LHCN-M2 (cell line): ENCODE measurements at places on chromosomes 5 and 9. TPM values are rescaled to one million over a fixed set of nuclear protein-coding genes. Genes with fewer than 3 reads are reported as not detected.

DNA sequence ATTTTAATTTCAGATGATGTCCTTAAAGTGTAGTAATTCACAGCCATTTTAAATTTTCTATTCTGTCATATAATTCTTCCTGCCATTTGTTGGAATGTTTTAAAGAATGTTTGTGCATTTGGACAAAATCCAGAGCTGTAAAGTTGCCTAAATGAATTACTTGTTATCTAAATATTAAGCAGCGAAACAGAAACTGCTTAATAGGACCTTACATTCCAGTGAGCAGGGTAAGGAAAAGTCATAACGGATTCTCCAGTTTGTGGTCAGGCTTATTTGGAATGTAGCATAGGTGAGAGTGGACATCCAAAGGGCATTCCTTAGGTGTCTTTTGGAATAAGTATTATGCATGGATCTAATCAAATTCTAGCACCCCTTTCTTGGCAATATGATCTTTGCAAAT lies 410.4 kb upstream of the PTPRD start:
- no peak for DNase-seq

PLPPR1 gene
- not detected in 2 replicates for total RNA-seq

DNA sequence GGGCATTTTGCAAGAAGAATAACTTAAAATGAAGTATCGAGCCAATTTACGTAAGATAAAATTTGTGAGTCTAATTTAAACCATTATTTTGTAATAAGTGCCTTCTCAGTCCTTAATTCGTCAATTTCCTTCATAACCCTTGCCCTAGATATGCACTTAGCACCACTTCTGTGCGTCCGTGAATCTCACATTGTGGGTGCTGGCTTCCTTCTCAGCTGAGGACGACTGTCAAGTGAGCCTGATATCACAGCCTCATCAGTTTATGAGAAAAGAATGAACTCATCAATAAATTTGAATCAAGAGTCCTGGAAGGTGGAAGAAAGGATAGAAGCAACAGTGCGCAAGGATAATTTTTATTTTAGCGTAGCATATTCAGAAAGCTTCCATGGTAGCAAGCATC lies 64.5 kb downstream of the MARCHF11 start:
- no peak for DNase-seq

NUP188 gene
- 61.6 and 80.0 TPM in 2 replicates for total RNA-seq

DNA sequence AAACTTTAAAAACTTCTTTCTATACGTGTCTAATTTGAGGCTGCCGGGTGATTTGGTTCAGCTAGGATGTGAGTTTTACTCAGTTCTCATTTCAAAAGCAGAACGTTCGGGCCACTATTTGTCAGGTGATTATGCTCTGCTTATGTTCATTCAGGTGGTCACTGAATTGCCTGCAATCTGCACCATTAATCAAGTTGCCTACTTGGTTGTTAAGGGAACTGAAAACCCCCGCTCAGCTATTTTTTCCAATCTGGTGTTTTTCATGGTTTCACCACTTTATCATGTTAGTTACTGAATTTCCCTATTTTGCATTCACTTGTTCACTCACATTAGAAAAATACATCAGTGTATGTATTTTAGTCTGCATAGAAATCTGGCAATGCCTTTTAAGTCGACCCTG lies 523.0 kb downstream of the CSNK1G3 start:
- DNase-seq: no peak

- no peak for DNase-seq
These were observed 17.3 kb downstream of the RIOK2 start for GRCh38 chr5:97165726-97166125.

- peak; percentile 65 for DNase-seq
These were observed 9.2 kb downstream of the ENC1 start for GRCh38 chr5:74631081-74631953.

EXD3 gene
- total RNA-seq: 4.0 and 6.5 TPM in 2 replicates

SOHLH1 gene
- total RNA-seq: not detected in 2 replicates

SLC25A2 gene
- total RNA-seq: 0.17 TPM in 1 of 2 replicates, not detected in the other

SLC34A3 gene
- 0.06 TPM in 1 of 2 replicates, not detected in the other for total RNA-seq
